ENCODE measurements at places on chromosomes 11 and 22. TPM values are rescaled to one million over a fixed set of nuclear protein-coding genes. Genes with fewer than 3 reads are reported as not detected.

Gene OR5M11
- not detected for total RNA-seq

Gene DDTL
- 0.47 TPM for total RNA-seq

Gene MYOD1
- total RNA-seq: not detected

Gene VPS37C
- total RNA-seq: 15.6 TPM

Gene TIGD3
- total RNA-seq: not detected

DNA sequence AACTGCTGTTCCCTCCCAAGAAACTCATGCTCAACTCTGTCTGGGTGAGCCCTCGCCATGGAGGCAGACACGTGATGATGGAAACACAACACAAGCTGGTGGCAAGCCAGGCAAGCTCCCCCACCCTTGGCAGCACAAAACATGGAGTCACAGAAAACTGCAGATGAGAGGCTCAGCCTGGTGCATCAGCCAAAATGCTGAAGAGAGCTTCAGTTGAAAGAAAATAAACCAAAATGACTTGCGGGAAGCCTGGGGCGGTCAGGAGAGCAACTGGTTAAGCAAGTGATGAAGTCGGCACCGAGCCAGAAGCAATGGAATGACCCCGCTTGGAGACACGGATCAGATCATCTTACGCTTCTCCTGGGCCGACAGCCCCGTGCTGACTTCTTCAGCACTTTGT, 68.3 kb downstream of the C11orf58 start:
- no peak for DNase-seq

DNA sequence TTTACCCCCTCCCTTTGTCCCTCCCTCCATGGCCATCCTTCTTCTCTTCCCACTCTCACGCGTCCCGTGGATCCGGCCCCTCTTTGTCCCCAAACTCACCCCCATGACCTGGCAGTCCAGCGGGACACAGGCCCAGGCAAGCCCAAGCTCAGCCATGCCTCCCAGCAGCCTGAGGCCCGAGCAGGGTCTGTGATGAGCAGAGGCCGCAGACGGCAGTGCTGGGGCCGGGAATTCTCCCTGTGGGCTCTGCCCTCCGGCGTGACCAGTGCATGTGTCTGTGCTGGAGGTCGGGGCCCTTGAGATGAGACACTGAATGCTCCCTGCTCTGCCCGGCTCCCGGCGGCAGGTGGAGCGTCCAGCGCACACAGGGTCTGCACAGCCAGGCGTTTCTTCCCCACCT, 237.9 kb downstream of the BRD1 start:
- DNase-seq: no peak

- no peak for DNase-seq
Observed at GRCh38 chr11:75516886-75517285, 8.9 kb downstream of the GDPD5 start.

DNA sequence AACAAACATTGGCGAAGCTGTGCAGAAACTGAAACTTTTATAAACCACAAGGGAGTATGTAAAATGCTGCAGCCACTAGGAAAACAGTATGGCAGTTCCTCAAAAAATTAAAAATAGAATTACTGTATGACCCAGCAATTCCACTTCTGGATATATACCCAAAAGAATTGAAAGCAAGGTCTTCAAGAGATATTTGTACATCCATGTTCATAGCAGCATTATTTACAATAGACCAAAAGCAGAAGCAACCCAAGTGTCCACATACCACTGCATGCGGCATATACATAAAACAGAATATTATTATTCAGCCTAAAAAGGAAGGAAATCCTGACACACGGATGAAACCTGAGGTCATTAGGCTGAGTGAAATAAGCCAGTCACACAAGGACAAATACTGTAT, 85.8 kb downstream of the RELT start:
- DNase-seq: no peak

- peak; percentile 15 for DNase-seq
Observed at GRCh38 chr11:44309478-44310205, at the start of gene ALX4. Gene ALX4, minus strand, starts transcription at chr11:44310139. Its CDS starts 77 bp downstream, at chr11:44310062.

GRCh38 chr11:120182790-120183491, 27.9 kb upstream of the OAF start:
- no peak for DNase-seq

GRCh38 chr22:29306175-29306834, at the start of gene GAS2L1:
Gene GAS2L1, plus strand, starts transcription at chr22:29306650. Its CDS starts 1,456 bp downstream, at chr22:29308106.
- peak; percentile 78 for DNase-seq

GRCh38 chr11:43930868-43931716, 11.3 kb upstream of the C11orf96 start:
- DNase-seq: no peak

DNA sequence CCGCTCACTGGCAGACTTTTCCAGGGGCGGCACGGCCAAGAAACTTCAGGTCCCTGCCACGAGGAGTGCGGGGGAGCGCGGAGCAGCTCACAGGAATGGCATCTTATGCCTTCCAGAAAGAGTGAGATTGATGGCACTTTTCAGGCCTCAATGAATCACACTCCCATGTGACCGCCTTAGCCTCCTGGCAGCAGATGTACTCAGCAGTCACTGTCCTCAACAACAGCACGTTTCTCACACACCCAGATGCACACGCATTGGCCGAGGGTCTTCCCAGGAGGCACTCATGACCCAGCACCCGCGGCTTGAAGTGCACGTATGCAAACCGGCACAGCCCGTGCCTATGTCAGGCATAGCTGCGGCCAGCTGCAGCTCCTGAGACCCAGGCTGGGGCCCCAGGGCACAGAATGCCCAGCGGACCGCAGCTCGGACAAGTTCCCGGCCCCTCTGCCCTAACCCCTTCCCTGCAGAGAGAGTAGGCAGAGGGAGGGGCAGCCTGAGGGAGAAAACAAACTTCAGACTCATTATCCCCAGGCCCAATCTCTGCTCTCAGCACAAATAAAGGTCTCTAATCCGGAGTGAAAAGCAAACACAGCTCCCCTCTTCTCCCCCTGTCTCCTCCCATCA, 48.3 kb downstream of the RPUSD4 start:
- DNase-seq: peak; percentile 85

GRCh38 chr11:75269896-75270295, 29.3 kb downstream of the TPBGL start:
- no peak for DNase-seq

DNA sequence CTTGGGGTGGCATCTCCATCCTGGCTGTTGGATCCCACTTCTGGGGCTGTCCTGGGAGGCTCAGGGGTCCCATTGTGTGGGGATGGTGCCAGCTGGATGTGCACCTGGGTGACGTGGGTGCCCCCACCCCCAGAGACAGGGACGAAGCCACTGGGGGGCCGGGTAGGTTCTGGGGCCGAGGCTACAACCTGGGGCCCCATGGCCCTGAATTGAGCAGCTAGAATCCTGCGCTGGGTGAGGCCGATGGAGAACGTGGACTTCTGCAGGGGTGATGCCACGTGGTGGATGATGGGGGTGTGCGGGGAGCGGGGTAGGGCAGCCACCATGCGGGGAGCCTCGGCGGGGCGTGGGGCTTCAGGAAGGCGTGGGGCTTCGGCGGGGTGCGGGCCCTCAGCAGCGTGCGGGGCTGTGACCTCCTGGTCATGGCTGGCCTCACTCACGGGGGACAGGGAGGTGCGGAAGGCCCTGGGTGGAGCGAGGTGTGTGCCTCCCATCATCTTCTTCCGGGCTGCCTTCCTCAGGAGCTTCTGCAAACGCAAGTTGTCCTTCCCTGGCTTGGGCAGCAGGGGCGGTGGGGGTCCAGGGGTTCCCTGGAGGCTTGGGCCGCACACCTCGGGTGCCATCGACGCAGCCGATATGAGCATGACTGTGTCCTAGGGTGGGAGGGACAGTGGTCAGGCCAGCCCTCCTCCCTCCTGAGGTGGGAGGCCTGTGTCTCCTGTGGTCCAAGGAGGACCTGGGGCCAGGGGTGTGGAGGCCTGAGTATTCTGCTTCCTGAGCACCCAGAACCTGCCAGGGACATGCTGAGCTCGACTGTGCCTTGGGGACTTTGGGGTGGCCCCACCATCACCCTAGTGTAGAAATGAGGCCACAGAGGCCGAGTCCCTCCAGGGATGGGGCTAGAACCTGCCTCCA, 1.5 kb downstream of the PRR33 start:
- no peak for DNase-seq

GRCh38 chr11:68013611-68014156, 3.6 kb downstream of the ALDH3B1 start:
- no peak for DNase-seq

DNA sequence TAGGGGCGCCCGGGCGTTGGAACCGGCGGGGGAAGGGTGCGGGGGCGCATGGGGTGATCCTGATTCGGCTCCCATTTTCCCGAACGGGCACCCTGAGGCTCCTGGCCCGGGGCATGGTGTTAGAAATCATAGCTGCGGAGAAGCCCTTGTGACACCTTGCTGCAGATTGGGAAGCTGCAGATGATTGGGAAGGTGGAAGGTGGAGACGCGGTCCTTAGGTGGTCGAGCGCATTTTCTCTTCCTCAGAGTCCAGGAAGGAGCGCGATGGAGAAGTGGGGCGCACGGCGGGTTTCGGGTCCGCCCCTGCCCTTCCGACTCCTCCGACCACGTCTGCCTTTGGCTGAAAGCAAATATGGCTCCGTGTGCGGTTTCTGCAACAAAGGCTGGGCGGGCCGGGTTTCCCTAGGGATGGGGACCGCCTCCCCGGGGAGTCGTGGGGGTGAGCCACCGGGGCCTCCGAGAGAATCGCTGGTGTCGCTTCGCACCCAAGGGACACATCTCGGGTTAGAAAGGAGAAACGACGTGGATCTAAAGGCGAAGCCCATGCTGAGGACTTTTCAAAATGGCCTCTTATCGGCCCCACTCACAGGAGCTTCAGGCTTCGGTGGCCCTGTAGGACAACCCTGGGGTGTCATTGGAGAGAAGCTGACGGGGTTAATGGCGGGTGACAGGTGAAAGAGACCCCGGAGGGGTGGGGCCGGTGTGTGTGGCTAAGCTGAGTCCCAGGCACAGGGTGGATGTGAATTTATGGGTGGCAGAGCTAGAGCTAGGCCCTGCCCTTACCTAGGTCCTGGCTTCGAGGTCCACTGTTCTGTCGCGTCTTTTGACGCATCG, 707 bp upstream of the FTH1 start:
- DNase-seq: no peak

- DNase-seq: no peak
Observed at GRCh38 chr11:83852775-83853442, 566.7 kb upstream of the CCDC90B start.

All from HFFc6 (cell line).